ENCODE measurements at places on chromosomes 2 and 18.

GRCh38 chr2:65057391-65058052 is 1.3 kb downstream of the CEP68 start:
- DNase-seq: peak; percentile 46

GRCh38 chr2:148646231-148646559 is 1.6 kb downstream of the EPC2 start:
- DNase-seq: no peak

DNA sequence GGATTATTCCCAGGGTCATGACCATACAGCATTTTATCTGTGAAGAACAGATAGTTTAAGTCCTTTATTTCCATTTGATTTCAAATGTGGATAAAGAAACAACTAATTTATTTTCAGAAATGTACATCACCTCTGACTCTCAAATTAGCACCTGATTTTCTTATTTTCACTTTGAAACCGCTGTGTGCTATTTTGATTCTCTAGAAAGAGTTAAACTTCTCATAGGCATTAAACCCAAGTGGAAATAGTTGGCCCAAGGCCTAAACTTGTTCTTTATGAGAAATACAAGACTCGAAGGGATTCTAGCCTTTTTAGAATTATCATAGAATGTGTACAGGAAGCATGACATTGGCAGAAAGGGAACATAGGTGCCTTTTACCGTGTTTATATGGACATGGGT is 41.5 kb upstream of the LTBP1 start:
- DNase-seq: no peak

- DNase-seq: no peak
These were observed 75.1 kb downstream of the DPP10 start for GRCh38 chr2:114517580-114517979.

GRCh38 chr18:61731178-61731577 is 161.6 kb downstream of the RNF152 start:
- DNase-seq: no peak

- no peak for DNase-seq
These were observed 748.7 kb upstream of the CHAC2 start for GRCh38 chr2:53018825-53019425.

GRCh38 chr2:207490441-207490840 is 39.3 kb upstream of the CREB1 start:
- DNase-seq: no peak

DNA sequence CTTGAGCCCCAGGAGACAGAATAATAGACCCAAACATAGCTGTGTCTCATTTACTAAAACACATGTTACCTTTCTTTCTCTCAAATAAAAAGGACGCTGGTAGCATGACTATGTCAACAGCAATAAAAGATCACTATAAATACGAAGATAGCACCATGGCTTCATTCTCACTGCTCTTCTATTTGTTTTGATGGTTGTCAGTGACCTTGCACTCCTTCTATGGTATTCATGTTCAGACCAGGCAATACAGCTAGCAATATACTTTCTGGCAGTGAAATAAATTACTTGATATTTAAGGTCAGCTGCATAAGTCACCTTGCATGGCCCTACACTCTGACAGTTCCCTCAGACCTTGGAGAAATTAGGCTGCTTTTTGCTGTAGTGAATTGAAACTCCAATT is 263.2 kb upstream of the CDH7 start:
- no peak for DNase-seq

GRCh38 chr2:108932736-108933332 is 56.2 kb downstream of the EDAR start:
- no peak for DNase-seq

- no peak for DNase-seq
These were observed 509.6 kb downstream of the CMPK2 start for GRCh38 chr2:6355886-6356761.

GRCh38 chr2:240567137-240567871 is 980 bp upstream of the RNPEPL1 start:
- no peak for DNase-seq

GRCh38 chr2:171320208-171320621 is 113.6 kb downstream of the METTL8 start:
- no peak for DNase-seq

DNA sequence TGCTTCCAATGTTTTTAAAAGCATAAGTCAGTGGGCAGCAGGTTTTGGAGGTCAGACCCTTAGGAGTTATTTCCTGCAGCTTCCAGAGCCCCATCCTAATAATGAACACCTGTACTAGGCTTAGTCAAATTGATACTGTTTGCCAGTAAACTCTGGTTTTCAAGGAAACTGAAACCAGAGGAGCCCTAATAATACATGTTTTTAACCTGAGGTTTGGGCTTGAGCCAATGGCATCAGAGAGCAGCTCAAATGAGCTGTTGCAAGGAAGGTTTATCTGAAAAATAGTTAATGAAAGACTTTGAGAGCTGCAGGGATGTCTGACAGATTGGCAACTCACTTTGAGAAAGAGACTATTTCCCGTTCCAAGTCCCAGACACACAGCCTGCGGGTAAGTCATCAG is 54.6 kb downstream of the DCC start:
- DNase-seq: no peak

- DNase-seq: no peak
These were observed 2798.7 kb upstream of the TEKT4 start for GRCh38 chr2:92072461-92073035.

- DNase-seq: no peak
These were observed 369 bp downstream of the SMCHD1 start for GRCh38 chr18:2655954-2656236.

DNA sequence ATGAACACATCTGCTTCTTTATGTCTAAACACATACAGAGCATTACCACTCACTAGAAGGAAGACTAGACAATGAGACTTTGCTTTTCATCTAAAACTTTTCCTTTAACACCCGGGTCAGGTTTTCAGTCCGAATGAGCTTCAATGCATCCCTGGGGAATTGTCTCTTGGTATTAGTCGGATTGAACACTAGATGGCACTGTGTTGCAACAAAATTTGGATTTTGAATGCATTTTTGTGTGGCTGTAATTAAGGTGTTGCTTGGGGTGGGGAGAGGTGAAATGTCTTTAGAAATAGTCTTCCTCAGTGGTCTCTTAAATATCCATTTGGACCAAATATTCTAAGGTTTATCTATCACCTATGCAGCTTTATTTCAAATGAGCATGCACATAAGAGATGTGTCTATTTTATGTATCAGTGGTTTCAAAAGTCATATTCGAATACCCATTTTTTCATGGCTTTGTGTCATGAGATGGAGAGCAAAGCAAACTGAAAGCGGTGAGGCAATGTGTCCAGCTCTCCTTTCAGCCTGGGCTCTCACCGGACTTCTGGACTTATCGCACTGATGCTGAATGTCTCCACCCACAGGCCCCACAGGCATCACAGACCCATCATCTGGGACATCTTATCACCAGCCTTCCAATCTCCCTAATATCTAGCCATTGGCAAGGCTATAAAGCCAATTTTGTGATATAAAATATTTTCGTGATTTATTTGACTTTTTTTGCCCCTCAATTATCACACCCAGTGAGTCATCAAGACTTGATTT is 510.3 kb downstream of the RNF144A start:
- DNase-seq: no peak

GRCh38 chr2:70902067-70902442 is 33.6 kb upstream of the ATP6V1B1 start:
- no peak for DNase-seq

DNA sequence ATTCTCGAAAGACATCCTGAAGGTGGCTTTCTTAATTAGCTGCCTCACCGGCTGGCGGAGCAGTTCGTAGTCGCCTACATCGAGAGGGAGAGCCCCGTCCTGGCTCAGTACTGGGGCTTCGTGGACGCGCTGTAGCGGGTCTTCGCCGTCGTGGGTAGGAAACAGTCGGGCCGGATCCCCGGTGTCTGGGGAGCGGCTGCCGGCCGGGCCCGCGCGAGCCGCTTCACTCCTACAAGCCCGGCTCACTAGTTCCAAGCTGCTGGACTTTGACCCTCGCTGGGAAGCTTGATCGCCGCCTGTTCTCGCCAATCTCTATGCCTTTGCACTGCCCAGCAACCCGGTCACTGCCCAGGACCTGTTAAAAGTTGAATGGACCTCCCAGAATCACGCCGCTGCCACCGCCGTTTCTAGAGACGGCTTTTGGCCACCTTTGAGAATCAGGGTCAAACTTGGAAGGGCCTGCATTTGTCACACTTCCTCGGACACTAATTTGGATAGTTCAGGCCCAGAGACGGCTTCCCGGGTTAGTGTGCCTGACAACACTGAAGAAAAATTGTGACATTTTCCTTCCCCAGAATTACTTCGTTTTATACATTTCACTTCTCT is 41.4 kb upstream of the AKAIN1 start:
- DNase-seq: no peak

DNA sequence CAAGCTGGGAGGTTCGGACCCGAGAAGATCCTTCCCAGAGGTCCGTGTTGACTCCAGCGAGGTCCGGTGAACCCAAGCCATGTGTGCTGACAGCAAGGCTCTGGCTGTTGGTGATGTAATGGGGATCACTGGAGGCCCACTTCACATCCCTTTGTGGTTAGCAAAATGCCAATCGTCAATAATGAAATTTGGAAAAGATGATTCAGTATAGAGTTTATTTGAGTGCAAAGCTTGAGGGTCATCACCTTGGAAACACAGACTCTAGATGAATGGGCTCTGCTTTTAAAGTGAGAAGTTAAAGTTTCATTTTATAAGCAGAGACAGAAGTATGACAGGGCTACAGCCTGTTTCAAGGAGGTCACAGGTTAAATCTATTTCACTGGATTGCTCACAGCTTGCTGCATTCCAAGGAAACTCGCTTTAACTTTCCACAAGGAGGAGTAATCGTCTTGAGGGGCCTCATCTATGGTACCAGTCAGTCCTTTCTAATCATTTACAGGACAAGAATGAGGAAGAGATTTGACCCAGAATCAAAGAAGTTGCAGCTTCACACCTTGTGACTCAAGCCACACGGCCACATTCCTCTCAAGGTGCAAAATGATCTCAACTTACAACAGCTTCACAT is 140.5 kb downstream of the TPO start:
- DNase-seq: no peak

DNA sequence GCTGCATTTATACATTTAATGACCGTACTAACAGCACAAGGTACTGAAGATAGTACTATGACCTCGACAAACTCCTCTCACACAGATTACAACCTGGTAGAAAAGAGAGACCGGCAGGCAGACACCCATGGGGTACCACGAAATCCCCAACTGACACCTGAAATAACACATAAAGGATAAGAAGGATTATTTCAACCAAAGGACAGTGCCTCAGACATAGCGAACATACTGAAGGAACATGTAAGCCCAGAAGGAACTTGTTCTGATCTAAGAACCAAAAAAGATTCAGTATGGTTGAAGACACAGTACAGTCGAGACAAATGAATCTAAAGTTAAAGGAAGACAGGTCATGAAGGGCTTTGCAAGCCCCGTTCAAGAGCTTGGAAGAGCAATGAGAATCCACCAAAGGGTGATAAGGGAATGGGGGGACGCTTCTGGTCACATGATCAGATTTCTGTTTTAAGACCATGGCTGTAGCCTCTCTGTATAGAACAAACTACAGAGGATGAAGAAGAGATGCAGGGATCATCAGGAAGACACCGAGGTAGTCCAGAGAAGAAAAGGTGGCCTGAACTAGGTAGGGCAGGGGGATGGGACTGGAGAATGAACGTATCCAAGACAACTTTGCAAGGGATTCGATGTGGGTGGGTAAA is 902 bp downstream of the MCFD2 start:
- no peak for DNase-seq

DNA sequence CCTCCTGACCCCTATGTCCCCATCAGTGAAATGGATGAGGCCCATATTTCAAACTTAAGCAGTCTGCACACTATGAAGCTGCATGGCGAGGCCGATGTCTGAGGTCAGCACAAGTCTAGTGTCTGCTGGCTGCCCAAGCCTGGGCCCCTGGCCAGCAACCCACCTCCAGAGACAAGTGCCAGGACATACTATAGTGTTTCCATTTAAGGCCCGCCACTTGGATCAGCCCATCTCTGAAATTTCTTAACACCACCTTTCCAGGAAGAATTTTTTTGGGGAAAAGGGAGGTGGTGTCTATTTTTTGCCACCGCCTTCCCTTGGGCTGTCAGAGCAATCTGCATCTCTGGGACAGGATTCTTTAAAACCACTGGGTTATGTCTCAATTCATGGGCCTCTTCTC is 1.8 kb downstream of the ACVR1 start:
- no peak for DNase-seq

DNA sequence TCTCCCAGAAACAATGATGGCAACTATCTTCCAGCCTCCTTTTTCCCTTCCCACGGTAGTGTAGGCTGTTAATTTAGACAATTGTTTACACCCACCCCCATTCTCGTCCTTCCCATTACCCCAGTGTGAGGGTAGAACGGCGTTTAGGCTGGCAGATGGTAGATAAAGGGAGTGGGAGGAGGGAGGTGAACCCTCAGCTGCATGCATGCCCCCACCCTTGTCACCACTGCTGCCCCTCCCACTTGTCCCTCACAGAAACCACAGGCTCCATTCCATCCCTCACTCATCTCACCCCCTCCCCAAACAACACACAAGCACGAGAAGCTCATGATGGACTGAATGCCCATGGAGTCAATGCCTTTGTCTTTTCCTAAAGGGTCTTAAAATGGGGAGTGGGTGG is 107.9 kb upstream of the PARD3B start:
- no peak for DNase-seq

DNA sequence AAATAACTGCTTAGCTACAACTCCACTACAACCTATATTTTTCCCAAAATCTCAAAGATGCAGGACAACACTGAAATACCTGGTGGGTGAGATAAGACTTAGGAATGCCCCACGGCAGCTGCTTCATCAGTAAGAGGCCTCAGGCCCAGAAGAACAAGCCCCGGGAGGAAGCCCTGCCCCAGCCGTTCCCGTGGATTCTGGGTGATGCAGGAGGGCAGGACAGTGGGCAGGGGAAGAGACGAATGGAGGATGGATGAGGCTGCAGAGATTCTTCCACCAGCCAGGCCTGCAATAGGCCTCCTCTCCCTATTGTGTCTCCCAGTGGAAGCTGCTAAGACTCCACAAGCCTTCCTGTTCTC is 197.9 kb upstream of the HDAC4 start:
- DNase-seq: no peak

GRCh38 chr2:14827226-14828023 is 194.9 kb downstream of the LRATD1 start:
- DNase-seq: no peak

DNA sequence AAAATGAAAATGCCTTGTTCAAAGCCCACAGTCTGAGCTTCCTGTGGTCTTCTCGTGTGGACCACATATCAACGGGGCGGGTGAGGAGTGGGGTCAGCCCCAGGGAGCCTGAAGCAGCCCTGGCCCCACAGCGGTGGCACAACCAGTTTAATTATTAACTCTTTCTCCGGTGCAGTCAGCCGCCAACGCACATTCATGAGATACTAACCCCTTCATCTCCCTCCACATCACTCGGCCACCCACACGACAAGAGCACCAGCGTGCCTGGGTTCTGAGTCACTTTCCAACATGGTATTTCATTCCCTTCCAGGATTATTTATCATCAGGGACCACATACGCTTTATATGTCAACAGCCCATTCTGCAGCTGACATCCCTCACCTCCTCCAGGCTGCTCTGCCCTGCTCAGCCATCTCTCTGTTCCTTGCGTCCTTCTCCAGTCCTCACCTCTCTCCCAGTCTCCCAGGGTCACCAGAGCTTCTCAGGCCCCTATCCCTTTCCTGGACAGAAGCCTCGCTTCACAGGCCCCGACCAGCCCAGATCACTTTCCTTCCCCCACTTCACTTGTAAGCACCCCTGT is 48.0 kb upstream of the ID2 start:
- no peak for DNase-seq
